ENCODE measurements at places on chromosomes 13 and 19.

- DNase-seq, result peak; percentile 64
Observed at GRCh38 chr19:55486971-55487923, 989 bp upstream of the SSC5D start.

GRCh38 chr19:17909003-17909732 lies 23.6 kb upstream of the CCDC124 start:
- DNase-seq, result no peak

DNA sequence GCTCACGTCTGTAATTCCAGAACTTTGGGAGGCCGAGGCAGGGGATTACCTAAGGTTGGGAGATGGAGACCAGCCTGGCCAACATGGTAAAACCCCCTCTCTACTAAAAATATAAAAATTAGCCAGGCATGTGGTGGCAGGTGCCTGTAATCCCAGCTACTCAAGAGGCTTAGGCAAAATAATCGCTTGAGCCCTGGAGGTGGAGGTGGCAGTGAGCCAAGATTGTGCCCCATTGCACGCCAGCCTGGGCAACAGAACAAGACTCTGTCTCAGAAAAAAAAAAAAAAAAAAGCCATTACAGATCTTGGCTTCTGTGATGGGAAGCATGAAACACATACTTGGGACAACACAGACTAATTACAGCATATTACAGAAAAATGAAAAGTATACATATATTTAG lies 1404.5 kb upstream of the SPRY2 start:
- no peak for DNase-seq

DNA sequence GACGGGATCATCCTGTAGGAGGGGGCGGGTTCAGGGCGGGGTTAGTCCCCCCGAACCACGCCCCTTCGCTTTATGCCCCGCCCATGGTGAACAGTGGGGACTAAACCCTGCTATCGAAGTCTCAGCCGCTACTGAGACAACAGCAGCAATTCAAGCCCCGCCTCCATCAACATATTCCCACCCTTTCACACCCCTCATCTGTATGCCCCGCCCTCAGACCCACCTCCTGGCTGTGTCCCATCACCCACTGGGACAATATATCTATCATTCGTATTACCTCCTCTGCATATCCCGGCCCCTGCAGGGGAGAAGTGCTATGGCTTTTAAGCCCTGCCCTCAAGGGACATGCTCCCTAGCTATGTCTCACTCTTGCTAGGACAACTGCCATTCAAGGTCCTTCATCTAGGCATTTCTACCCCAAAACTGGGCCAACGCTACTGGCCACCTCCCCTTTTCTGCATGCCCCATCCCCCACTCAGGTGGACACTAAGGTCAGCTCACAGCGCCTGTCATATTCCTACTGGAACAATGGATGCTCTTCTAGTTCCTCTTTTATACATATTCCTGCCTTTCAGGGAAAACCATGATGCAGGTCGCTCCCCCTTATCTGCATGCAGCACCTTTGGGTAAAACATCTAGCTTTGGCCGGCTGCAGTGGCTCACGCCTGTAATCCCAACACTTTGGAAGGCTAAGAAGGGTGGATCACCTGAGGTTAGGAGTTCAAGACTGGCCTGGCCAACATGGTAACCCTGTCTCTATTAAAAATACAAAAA lies 11.9 kb downstream of the LRFN1 start:
- no peak for DNase-seq

- DNase-seq, result no peak
Observed at GRCh38 chr13:33937373-33938098, 119.6 kb downstream of the RFC3 start.

DNA sequence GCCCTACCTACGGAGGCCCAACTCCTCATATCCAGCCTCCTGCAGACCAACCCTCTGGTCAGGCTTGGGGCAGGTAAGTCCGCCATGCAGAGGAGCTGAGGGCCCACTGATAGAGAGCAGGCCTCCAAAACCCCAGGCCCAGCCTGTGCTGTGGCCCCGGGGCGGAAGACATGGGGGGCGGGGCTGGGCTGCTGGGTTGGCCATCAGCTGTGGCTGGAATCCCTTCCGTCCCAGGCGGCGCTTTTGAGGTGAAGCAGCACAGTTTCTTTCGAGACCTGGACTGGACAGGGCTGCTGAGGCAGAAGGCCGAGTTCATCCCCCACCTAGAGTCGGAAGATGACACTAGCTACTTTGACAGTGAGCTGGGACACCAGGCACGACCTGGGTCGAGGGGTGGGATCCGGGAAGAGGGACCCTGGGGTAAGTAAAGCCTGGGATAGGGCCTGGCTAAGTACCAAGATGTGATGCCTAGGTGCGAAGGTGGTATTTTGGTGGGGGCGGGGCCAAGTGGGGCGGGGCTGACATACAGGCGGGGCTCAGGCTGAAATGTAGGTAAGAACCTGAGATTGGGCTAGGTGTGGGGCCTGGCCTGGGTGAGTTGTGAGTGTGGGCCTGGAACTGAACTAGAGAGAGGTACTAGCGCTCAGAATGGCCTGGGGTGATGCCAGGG lies 15.4 kb downstream of the DNASE2 start:
- DNase-seq, result no peak

DNA sequence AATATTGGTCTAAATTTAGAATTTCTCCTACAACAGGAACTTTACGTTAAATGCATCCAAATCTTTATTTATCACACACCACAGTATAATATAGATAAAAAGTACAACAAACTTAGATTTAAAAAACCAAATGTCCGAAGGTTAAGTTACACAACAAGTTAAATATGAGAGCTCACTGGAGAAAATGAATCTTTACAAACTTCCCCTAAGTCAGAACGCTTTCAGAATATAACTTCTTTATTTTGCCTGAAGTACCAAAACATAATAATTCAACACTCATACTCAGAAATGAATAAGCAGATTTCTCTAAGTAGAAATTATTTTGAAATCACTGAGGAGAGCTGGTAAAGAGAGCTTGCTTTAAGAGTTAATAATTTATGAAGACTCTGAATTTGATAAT lies 33.8 kb downstream of the TSC22D1 start:
- DNase-seq, result no peak

- no peak for DNase-seq
Observed at GRCh38 chr19:12888006-12888603, 1.1 kb upstream of the KLF1 start.

GRCh38 chr19:29075149-29075548 lies 137.8 kb downstream of the UQCRFS1 start:
- DNase-seq, result no peak

DNA sequence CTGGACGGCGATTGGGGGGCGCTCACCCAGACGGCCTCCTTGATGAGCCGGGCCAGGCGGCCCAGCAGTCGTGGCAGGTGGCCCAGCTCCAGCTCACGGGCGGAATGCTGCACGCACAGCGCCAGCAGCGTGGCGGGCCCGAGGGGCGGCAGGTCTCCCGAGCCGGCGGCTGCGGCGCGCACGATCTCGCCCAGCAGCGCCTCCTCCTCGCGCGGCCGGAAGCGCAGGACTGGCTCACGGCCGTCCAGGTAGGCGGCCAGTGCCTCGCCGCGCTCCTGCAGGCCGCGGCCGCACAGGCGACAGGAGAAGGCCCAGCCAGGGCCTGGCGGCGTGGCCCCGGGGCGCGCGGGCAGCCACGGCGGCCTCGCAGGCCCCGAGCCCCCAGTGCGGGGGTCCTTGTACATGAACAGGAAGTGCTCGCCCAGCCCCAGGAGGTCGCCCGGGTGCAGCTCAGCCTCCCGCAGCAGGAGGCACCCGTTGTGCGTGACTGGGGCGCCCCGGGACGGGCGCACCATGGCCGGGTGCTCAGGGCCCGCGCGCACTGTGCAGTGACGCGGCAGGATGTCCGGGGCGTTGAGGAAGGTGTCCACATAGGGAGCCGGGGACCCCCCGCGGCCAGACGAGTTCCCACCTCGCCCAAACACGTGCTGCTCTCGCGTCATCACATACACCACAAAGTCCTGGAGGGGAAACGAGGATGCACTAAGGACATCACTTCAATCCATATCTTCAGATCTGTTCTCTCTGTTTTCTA lies 9.6 kb upstream of the MAMSTR start:
- no peak for DNase-seq

DNA sequence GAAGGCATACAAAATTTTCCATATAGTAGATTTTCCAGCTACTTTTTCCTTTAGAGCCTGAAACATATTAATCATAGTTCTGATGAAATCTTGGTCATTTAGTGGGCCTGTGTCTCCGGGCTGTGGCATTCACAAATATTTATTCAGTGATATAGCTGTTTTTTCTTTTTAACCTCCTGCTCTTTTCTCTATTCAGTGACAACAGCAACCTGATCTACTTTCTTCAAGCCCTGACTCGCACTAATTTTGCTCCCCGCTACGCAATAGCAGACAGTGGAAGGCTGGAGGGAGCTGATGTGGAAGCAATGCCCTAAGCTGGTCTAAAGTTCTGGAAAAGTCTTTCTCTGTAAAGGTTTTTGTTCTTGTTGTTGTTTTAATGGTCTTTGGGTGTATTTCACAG lies 289.7 kb downstream of the SLITRK6 start:
- DNase-seq, result no peak

DNA sequence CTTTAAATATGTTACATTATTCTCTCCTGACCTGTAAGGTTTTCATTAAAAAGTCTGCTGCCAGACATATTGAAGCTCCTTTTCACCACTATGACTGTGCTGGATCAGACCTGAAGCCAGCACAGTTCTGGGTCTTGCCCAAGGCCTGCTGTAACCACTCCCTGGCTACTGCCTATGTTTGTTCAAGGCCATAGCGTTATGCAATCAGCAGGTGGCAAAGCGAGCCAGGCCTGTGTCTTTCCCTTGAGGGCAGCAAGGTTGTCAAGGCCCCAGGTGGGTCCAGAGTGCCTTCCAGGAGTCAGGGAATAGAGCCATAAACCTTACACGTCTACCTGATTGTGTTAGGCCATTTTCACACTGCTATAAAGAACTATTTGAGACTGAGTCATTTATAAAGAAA lies 496.8 kb upstream of the PCDH9 start:
- no peak for DNase-seq

GRCh38 chr13:63438951-63439350 lies 2023.3 kb upstream of the PCDH20 start:
- no peak for DNase-seq

GRCh38 chr19:47437500-47437899 lies 18.2 kb upstream of the MEIS3 start:
- DNase-seq, result no peak

DNA sequence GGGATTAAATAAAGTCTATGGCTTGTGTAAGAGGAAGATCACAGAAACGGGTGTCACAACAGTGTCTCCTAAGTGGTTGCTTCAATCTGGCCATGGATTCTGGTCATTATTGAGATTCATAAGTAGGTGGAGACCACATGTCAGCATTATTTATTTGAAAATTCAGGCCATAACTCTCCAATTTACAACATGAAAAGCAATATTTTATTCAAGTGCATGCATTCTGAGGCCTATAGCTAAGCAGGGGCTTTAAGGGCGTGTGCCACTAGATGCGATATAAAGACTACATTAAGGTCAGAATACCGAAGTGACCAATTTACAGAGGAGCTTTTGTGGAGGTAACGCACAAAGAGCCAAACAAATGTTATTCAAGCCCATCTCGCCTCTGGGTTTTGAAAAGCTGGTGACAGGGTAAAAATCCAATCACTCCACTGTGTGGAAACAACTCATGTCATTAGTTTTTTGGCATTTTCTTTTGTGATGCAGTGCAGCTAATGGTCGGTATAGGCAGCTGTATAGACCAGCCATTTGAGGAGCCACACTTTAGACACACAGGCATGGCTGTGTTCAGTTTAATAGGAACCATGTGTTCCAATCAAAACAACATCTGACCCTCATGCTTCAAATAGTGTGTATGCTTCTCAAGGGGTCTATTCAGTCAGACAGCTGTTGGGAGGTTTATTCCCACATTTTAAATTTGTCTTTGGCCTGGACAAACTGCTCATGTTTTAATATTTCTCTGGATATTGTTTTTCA lies 123.7 kb downstream of the KL start:
- DNase-seq, result no peak

- peak; percentile 21 for DNase-seq
Observed at GRCh38 chr19:13588957-13589833, 82.9 kb upstream of the CACNA1A start.

GRCh38 chr13:44857736-44858135 lies 131.5 kb downstream of the NUFIP1 start:
- no peak for DNase-seq

GRCh38 chr19:52527956-52528351 lies 486 bp downstream of the ZNF808 start:
- no peak for DNase-seq

GRCh38 chr13:104522235-104523072 lies 1456.2 kb upstream of the SLC10A2 start:
- no peak for DNase-seq

- no peak for DNase-seq
Observed at GRCh38 chr19:2678044-2678671, 24.3 kb downstream of the GNG7 start.

DNA sequence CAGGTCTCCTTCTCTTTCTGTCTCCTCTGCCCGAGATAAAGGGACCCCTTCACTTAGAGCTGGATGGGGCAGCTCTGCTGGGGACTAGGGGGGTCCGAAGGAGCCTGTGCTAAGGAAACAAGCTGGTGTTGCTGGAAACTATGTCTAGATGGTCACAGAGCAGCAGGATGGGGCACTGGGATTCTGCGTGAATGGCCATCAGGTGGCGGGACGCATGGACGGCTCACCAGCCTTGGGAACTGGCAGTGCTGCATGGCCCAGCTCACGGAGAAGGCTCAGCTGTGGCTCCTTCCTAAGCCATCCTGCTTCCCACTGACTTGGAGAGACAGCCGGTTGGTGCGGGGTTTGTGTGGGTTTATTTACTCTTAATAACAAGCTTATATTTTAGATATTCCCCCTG lies 411.8 kb downstream of the ZNF536 start:
- no peak for DNase-seq

DNA sequence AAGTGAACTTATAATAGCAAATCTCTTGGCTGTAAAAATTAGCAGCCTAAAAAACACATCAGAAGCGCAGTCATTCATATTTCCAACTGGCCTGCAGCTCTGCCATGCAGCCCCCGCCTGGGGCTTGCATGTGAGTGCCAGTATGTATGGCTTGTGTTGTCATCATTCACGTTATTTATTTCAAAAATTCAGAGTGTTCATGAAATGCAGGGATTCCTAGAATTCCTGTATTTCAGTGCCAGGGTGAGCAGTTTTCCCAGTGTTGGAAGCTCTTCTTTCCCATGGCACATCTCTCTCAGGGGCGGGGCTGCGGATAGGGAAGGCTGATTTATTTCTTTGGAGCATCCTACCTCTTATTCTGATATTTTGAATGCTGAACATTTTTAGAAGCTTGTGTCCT lies 234.6 kb downstream of the FGF9 start:
- no peak for DNase-seq

DNA sequence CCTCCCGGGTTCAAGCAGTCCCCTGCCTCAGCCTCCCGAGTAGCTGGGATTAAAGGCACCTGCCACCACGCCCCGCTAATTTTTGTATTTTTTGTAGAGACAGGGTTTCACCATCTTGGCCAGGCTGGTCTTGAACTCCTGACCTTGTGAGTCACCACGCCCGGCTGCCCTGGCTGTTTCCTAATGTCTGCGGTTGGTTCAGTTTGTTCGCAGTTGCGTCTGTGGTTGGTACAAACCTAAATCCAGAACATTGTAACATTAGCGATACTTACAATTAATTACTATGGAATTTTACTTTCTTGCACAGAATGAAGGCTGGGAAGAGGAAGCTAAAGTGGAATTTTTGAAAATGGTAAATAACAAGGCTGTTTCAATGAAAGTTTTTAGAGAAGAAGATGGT lies 38.1 kb downstream of the RNF17 start:
- DNase-seq, result no peak

- no peak for DNase-seq
Observed at GRCh38 chr19:46724468-46724867, 7.6 kb upstream of the PRKD2 start.

Measured in GOT3 (cell line).